ENCODE measurements at places on chromosomes 5 and 9.

GRCh38 chr9:28234894-28235277 is 661.6 kb upstream of the C9orf72 start:
- DNase-seq = no peak

DNA sequence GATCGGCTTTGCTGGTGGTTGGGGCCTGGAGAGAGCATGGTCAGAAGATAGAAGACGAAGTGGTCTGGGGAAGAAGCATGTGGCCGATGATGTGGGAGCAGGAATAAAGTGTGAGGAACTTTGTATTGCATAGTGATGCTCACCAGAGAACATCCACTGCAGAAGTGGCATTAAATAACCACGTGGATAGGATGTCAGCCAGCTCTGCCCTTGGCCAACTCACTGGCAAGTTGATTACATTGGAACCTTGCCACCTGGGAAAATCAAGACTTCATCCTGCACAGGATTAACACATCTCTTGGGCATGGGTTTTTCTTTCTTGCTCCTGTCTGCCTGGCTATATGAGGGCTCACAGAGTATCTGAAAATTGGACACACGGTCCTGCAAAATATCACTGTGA is 217.4 kb downstream of the DMRT2 start:
- no peak for DNase-seq

DNA sequence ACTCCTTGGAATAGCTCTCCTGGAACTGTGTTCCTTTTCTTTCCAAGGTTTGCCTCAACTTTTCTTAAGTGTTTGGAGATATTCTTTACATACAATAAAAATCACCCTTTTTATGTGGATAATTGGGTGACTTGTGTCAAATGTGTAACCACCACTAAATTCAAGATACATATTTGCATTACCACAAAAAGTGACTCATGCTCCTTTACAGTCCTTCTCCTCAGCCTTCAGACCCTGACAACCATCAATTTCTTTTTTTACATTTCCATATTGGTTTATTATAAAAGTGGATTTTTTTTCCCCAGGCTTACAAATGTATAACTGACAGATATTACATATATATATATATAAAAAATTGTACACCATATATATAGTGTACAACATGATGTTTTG is 372.0 kb upstream of the KCNN2 start:
- no peak for DNase-seq

GRCh38 chr5:91072881-91073280 is 310.2 kb downstream of the ARRDC3 start:
- no peak for DNase-seq

GRCh38 chr9:37107701-37108100 is 12.7 kb upstream of the ZCCHC7 start:
- no peak for DNase-seq

- no peak for DNase-seq
Observed at GRCh38 chr9:88308831-88309560, 79.2 kb upstream of the SPIN1 start.

- DNase-seq = no peak
Observed at GRCh38 chr9:103942200-103942599, 151.9 kb upstream of the SMC2 start.

DNA sequence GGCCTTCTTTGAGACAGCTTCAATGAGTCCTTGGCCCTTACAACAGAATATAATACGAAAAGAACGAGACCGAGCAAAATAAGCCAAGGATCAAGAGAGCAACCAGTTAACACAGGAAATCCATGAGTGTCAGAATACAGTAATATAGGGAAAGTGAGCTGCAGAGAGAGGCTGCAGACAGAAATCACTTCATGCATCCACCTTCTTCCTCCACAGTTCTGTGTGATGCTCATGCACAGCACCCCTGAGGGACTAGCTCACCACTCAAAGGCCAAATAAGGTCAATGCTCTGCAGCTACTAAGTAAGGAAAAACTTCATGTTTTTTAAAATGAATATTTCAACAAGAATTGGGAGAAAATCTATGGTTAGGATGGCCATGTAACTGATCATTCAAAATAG is 257.1 kb downstream of the MCTP1 start:
- no peak for DNase-seq

GRCh38 chr9:137550231-137550621 is at the start of gene PNPLA7:
Gene PNPLA7 (minus strand): TSS chr9:137550402. CDS start chr9:137550197, 205 bp downstream.
- no peak for DNase-seq

- no peak for DNase-seq
Observed at GRCh38 chr5:156934450-156935211, 28.4 kb downstream of the TIMD4 start.

DNA sequence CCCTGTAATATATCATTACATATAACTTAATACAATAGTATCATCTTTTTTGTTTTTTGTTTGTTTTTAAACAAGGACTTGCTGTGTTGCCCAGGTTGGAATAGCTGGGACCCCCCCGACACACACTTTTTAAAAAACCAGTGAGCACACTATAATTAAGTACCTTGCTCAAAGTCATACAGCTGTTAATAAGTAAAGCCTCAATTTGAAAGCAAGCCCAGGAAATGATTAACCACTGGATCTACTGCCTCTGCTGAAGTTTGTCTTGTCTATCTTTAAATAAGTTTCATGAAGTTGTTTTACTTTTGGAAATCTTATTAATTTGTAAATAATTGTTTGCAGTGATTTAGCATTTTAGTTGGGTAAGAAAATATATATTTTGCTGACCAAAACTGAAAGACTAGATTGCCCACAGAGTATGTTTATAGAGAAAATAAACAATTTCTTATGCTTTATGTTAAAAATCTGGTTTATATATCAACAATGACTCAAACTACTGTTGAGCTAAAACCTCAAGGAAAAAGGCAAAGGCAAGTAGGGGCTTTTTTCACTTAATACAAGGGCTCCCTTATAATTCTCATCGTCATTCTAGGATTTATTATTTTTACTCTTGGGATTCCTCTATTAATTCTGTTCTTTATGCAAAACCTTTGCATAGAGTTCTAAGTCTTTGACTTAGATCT is 5.8 kb upstream of the CARNMT1 start:
- DNase-seq = no peak

- DNase-seq = no peak
Observed at GRCh38 chr9:121529237-121529987, 29.8 kb upstream of the GGTA1 start.

DNA sequence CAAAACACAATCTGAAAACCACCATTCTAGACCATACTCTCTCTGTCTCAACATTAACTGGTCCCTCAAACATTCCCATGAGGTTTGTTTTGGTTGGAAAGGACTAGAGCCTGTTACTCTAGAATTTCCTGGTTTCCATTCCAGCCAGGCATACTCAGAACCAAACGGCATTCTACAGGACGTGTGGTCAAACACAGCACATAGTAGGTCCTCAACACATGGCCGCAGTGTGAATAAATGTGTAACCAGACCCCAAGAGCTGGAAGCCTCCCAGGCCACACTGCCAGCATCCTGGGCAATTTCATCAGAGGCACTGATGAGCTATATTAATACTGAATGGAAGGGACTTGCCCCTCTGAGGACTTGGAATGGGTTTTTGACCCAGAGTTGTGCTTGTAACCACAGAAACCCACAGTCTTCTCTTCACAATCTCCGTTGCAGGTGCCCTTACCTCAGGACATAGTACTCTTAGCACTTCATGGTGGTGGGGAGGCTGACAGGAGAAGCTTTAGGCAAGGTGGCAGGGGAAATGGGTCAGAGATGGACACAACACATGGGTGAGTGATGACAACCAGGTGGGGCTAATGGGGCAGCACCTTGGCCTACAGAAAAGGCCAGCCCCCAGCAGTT is 66.0 kb downstream of the ZNF366 start:
- DNase-seq = no peak

- DNase-seq = no peak
Observed at GRCh38 chr5:139925216-139925562, 117.9 kb downstream of the NRG2 start.

DNA sequence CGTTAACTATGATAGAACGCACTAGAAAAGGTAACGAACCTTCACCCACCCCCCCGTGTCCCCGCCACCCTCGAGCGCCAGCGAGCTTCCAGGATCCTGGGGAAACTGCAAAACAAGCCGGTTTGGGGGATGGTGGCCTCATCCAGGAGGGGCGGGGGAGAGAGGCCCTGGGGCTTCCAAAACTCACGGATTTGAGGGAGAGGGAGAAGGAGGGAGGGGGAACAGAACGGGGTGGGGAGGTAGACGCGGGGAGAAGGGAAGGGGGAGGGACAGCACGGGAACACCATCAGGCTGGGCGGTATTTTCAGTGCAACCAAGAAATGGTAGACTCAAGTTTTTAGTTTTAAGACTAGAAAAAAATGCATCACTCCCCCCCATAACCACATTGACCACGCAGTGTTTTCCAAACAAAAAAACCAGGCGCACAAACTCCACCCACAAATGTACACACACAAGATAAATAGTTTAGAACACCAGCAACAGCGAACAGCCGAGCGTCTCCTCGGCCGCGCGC is 1.4 kb downstream of the NRARP start:
- no peak for DNase-seq

DNA sequence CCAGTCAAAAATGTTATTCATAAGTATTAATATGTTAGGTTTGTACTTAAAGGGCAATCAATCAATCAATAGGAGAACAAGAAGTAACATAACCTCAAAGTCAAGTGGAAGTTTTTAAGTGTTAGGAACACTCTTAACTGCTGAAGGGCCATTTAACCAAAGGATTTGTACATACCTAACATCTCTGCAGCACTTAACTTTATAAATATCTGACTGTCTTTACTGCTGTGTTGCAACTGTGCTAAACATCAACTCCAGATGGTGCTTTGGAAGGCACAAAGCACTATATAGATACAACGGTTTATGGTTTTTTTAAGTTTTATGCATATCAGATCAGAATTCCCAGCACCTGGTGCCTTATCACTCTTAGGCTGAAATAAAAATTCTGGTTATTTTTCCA is 604.9 kb upstream of the PTGER4 start:
- DNase-seq = no peak

DNA sequence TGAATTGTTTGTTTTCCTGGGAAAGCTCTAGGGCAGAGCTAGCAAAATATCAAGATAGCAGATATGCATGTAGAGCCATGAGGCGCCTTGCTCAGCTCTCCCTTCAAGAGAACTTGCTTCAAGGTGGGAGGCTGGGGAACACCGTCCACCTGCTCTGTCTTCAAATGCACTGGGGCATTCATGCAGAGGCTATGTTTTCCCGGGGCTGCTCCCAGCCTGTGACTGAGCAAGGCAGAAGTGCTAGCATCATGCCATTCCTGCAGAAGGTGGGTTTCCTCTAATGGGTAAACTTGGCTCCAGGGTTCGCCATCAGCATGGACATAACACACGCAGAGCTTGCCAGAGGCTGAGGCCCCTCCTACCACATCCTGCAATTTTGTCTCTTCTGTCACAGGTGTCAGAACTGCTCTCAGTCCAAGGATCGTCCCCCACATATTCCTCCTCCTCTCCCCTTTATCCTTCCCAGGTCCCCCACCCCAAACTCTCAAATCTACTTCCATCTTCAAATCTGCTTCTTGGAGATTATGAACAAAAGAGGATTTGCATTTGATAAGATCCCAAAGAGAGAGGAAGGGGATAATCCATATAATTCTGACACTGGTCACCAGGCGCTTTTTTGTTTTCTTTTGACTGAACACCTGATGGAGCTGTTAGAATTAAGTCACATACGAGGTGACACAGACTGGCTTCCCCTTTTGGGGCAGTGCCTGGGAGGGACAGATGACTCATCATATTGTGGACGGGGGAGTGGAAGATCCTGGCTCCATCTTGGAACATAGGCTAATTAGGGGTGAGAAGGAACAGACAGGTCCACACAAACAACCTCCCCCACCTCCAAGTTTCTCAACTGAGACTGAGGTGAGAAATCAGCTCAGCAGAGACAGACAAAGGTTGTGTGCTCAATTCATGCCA is 85.0 kb upstream of the TAF11L2 start:
- DNase-seq = no peak

GRCh38 chr5:68446487-68446894 is 230.9 kb downstream of the PIK3R1 start:
- DNase-seq = no peak

DNA sequence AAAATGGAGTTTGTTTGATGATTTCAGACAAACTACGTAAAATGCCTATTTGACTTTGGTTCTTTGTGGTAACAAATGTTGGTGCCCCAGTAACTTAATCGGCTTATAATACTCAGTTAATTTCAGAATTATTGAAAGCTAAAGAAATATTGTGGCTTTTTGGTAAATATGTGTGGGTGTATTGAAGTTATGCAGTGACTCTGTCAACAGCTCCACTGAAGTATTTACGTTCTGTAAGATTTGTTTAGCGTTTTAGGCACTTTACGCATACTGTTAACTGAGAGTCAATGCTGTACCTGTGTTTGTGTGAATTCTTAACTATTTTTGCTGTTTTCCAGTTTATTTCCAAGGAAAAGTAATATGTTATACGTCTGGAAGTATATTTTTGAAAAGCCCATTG is 2.2 kb downstream of the RAD23B start:
- no peak for DNase-seq

DNA sequence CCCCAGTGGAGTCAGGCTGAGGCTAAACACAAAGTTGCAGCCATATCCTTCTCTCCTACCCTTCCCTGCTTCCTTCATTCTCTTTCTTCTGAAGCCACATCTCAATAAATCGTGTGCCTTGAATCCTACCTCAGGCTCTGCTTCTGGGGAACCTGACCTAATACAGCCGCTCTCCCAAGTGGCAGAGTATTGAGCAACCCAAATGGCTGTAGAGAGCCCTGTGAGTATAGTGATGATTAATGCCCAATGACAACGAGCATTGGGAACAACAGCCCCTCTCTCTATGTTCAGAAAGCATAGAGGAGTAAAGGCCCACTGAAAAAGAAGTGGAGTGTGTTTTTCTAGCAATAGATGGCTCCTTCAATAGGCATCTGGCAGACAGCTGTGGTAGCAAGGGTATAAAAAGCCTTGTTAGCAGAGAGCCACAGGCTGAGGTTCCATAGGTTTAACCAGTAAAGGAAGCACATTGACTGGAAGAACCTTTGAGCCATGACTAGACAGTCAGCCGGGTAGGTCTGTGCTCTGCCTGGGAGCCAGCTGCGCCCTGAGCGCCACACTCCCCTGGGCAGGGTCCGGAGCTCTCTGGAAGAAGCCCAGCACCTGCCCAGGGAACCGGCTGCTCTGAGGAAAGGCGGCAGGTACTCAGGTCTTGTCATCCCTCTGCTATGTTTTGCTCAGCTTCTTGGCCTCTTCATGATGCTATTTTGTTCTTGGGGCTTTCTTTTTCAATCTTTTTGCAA is 22.6 kb upstream of the HSPA9 start:
- DNase-seq = no peak

DNA sequence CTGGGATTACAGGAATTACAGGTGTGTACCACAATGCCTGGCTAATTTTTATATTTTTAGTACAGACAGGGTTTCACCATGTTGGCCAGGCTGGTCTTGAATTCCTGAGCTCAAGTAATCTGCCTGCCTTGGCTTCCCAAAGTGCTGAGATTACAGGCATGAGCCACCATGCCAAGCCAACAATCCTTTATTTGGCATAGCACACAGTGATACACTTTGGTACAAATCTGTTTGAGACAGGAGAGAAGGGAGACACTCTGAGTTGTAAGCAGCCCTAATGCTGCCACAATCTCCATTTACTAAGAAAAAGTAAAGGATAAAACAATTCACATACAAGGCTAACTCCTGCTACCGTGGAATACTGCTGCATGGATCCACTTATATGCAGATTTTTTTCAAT is 177.8 kb downstream of the RAPGEF6 start:
- DNase-seq = no peak
